Stimulated activated memory B cell treated with anti-CD40 and anti-IgM and Interleukin-4, amounts not matched to agents 10 μg/mL and 1 μg/mL and 100 μg/mL, for 72 hours (primary cell): ENCODE measurements at places on chromosomes 1 and 21.

DNA sequence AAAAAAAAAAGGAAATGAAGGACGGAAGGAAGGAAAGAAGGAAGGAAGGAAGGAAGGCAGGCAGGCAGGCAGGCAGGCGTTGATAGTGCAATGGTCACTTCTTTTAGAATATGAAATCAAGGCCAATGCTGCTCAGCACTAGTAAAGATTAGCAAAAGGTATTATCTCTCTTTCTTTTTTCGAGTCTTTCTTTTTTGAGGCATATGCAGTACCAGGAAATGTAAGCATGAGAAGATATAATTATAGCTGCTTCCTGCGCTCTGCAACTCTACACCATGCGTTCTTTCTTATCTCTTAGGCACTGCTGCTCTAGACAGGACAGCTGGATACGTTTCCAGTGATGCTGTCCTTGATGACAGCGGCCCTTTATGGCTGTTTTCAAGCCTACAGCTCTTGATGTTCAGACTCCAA lies 1512.5 kb upstream of the B3GALT2 start:
- ATAC-seq, result no peak

DNA sequence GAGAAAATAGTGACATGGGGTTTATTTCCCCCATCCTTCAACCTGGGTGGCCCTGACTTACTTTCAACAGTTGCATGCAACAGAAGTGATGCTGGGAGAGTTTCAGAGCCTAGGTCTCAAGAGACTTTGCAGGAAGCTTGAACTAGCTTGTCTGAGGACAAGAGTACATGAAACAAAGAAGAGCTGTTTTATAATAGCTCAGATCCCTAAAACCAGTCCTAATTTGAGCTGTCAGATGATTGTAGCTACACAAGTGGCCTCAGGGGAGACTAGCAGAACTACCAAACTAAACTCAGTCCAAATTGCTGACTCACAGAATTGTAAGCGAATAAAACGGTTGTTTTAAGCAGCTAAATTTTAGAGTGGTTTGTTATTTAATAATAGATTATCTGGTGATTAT lies 17.1 kb downstream of the RC3H1 start:
- peak; percentile 97 for ATAC-seq

DNA sequence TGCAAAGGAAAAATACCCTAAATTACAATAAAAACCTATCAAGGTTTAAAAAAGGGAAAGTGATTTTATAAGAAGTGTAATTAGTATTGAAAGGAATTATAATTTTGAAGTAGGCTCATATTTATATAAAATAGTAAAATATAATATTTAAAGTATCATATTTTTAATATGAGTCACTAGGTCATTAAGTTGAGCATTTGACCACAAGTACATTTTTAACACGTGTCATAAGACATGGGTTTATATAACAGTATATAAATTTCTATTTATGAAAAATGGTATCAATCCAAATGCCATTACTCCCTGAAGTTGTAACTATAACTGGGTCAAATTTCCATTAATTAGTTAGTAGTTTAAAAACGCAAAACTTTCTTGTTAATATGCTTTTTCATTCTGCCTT lies 365.9 kb downstream of the COL11A1 start:
- ATAC-seq, result no peak

GRCh38 chr1:33314416-33314815 lies 6.5 kb downstream of the A3GALT2 start:
- no peak for ATAC-seq

DNA sequence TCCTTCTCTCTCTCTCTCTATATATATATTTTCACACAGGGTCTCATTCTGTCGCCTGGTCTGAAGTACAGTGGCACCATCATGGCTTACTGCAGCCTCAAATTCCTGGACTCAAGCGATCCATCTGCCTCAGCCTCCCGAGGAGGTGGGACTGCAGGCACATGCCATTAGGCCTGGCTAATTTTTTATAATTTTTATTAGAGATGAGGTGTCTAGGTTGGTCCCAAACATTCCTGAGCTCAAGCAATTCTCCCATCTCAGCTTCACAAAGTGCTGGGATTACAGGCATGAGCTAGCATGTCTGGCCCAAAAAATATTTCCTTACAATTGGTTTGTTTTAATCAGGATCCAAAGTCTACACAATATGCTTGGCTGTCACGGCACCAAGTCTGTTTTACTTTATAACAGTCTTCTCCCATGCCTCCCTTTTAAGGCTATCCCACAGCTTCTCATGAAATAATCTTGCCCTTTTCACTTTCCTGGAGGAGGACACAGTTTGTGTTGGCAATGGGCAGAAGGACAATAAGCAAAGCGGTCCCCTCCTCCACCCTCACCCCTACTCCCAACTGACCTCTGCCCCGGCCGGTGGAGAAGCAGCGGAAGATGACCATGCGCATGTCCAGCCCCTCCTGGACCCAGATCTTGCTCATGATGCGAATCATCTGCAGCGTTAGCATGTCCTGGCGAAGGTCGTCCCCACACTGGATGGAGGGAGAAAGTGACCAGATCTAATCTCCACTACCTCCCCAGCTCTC lies 28.2 kb upstream of the PPP1R15B start:
- ATAC-seq, result no peak

- no peak for ATAC-seq
These were observed 55.2 kb downstream of the COLGALT2 start for GRCh38 chr1:183982172-183982963.

DNA sequence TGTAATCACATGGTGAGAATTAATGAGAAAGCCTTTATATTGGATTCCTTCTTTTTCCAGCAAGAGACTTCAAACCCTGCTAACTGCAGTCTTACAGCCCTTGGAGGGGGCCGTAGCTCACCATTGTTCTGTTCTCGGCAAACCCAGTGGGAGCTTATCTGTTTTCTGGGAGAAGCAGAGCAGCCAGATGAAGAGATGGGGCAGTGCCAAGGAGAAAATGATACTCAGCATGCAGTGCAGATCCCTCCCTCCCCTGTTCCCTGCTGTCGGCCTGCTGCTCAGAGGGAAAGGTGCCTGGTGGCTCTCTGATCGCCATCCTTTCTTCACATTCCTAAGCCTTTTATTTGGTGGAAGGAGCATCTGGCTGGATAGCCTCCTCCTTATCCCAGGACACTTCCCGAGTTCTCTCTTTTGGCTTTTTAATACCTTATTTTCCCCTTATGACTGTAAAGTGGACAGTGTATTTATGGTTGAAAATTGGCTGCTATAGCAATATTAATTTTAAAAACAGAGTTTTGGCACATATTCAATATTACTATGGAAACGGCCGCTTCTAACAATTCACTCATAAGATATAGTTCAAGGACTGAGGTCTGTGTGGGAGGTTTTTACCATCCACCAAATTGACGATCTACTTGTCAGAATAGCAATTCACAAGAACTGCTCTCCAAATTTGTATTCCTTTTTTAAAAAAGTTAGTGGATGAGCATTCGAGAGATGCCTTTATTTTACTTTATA lies 203.4 kb downstream of the CRB1 start:
- ATAC-seq, result no peak

GRCh38 chr1:111471012-111471411 lies 2.8 kb upstream of the C1orf162 start:
- ATAC-seq, result peak; percentile 98

DNA sequence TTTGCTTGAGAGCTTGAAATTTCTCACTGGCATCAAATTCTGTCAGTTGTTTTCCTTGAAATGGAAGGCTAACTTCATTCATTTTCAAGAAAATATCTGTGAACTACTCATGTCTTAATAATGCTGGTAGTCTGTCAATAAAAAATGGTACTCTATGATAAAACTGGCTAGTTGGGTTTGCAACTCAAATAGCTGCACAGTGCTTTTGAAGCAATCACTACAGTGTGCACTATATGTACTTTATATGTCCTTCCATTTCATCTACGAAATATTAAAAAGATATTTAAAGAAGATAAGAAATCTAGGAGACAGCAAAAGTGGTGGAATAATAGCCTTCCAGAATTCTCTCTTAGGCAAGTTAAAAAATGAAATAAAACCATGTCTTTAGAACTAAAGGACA lies 39.9 kb upstream of the ZNHIT6 start:
- ATAC-seq, result no peak

- no peak for ATAC-seq
These were observed 16.3 kb upstream of the AGPAT3 start for GRCh38 chr21:43848771-43849170.

- ATAC-seq, result no peak
These were observed 37.7 kb upstream of the PADI1 start for GRCh38 chr1:17167041-17167785.

DNA sequence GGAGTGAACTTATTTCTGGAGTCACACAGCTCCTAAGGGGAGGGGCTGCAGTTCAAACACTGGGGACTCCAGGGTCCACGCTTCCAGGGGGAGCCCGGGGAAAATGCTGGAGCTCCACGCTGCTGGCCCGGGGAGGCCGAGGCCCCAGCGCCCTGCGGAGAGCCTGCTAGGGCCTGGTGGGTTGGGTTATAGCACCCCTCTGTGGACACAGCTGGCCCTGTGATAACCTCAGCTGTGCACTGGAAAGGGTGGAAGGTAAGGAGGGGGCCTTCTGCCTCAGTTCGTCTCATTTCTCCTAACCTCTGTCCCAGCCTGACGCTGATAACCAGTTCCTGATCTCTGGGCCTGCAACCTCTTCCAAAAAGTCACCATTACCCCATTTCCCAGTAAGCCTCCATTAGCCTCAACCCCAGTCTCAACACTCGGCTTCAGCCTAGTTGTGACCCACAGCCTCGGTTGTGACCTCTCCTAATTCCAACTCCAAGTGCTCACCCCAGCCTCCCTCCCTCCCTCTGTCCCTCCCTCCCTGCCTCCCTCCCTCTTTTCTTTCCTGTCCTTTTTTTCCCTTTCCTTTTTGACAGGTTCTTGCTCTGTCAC lies 7.1 kb downstream of the NBL1 start:
- peak; percentile 77 for ATAC-seq

GRCh38 chr1:98439471-98439870 lies 222.1 kb upstream of the SNX7 start:
- ATAC-seq, result no peak

GRCh38 chr21:29084372-29084771 lies 10.9 kb upstream of the CCT8 start:
- no peak for ATAC-seq

GRCh38 chr1:43992232-43992995 lies 1.0 kb downstream of the CCDC24 start:
- no peak for ATAC-seq

GRCh38 chr1:156804572-156805243 lies 11.9 kb downstream of the SH2D2A start:
- peak; percentile 40 for ATAC-seq

DNA sequence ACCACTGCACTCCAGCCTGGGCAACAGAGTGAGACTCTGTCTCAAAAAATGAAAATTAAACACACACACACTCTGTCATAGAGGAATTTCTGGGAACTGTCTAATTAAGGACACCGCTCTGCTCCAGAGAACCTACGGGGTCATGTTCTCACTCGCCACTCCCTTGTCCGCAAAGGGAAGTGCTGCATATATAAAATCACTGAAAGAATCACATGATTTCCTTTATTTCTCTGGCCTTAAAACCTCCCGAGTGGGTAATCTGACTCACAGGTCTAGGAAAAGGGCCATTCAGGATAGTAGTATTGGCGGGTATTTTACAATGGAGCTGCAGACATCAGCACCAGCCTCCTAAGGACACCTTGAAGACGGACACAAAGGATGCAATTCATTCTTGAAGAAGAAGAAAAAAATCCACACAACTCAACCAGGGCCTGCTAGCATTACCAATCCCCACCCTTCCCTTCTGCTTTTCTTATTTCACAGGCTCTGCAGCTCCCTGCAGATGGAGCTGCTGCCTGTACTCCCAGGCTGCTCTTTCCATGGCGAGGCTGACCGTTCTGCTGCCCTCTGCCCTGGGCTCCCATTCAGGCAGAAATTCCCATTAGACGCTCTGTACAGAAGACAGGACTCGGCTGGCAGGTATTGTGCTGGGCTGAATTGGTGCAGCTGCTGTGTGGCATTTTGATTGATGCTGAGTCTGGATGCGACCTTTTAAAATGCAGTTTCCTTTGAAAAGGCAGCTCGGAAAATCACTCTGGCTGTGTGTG lies 53.3 kb upstream of the FAM89A start:
- ATAC-seq, result no peak

GRCh38 chr1:1004780-1005697 lies 5.1 kb upstream of the HES4 start:
- ATAC-seq, result no peak

DNA sequence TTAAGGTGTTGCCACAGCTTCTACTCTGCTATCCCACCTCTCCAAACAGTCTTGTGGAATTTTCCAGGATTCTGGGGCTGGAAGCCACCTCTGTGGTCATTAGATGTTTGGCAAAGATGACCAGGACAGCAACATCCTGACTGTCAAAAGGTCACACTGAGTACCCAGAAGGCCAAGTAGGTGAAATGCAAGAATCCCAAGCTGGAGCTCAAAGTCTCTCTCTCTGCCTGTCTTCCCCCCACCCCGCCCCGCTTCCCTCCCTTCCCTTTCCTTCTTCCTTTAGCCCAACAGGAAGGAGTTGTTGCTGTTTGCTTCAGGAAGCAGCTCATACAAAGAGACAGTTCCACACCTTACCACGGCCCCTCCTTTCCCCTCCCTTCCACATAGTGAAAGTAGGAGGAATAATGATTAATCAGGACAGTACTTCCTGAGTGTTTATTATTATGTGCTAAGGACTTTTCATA lies 75.6 kb upstream of the SLC2A1 start:
- ATAC-seq, result no peak

GRCh38 chr1:90705956-90706355 lies 11.1 kb downstream of the BARHL2 start:
- no peak for ATAC-seq

DNA sequence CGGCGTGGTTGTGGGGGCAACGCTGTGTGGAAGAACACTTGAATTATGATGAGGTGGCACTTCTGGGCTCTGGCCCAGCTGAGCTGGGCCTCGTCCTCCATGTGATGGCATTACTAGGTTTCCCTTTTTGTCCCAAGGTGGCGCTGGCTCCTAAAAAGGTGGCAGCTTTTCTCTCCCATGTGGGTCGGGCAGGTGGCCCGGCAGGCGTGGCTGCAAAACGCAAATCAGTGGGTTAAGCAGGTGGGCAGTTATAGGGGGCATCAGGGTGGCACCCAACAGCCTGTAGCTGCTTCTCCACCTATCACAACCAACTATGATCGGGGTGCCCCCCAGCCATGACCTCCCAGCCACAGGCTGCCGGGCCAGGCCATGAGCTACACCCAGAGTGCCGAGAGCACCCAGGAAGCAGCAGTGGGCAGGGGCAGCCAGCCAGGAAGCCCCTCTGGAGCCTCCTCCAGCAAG lies 59.6 kb downstream of the KCNAB2 start:
- ATAC-seq, result no peak

DNA sequence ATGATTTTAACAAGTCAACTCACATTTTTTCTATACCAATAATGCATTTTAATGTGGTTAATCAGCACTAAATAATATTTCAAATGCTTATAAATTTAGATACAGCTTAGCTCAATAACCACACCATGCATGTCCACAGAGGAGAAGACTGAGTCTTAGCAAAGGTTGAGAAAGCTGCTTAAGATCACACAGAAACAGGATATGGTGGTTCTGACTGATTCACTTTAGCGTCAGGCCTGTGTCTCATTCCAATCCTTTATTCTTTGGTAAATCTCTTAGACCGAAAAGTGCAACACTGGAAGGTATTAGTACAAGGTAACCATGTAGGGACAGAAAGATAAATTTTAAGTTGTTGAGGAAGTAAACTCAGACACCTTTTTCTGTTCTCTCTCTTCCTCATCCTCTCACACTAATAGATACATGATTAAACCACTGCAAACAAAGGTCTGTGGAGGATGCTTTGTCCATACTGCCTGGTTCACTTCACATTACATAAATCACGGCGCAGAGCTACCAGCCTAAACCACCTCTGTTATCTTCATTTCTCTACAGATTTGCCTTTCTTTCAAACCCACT lies 139.0 kb downstream of the DPYD start:
- ATAC-seq, result no peak
